Stimulated activated memory B cell treated with anti-CD40 and anti-IgM and Interleukin-4, amounts not matched to agents 10 μg/mL and 1 μg/mL and 100 μg/mL, for 72 hours (primary cell): ENCODE measurements at places on chromosomes 6 and 20.

- ATAC-seq, result peak; percentile 18
Measured at GRCh38 chr6:153150752-153151440, 19.8 kb upstream of the RGS17 start.

DNA sequence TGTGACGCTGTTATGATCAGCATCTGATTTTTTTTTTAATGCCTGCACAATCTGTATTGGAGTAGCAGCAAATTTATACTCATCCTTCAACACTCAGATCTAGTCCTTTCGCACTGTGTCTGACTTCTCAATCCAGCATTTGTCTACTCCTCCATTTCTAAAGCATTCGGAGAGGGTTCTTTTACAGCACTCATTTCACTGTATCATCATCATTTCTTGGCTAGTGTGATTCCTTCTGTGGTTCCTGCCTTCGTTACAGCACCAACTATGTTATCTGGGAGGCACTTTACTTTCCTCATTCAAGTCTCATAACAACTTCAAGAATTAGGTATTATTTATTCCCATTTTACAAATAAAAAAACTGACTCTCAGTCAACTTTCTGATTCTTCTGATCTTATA, 18.0 kb downstream of the NUDT3 start:
- no peak for ATAC-seq

DNA sequence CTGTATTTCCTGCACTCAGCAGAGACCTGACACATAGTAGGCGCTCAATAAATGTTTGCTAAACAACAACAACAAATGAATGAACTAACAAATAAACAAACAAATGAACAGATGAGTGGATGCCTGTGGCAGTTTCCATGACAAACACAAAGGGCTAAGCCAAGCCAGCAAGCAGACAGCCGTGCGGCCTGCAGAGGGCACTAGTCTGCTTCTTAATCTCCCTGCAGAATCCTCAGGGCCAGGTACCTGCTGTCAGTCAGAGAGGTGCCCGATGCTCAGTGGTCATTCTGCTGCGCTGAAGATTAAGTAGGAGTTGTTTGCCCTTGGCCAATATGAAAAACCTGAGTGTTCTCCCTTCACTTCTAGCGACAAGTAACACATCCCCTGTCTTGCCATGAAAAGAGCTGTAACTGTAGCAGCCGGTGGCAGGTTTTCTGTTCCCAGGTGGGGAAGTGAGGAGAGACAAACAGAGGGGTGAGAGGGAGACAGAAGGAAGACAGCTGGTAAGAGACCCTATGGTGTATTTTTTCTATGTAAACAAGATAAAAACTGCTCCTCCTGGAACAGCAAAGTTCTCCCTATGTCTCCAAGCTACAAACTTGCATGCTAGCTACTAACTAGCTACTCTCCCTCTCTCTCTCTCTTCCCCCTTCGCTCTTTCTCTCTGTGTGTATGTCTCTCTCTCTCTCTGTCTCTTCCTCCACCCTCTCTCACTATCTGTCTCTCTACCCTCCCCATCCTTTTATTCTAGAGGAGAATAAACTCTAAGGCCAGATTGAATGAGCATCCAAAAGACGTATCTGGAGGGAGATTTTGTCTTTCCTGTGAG, at the start of gene MC3R:
MC3R (plus strand) TSS at position 779 of the 829 bp plus-strand sequence. CDS start 112 bp downstream, outside the sequence.
- ATAC-seq, result peak; percentile 55

DNA sequence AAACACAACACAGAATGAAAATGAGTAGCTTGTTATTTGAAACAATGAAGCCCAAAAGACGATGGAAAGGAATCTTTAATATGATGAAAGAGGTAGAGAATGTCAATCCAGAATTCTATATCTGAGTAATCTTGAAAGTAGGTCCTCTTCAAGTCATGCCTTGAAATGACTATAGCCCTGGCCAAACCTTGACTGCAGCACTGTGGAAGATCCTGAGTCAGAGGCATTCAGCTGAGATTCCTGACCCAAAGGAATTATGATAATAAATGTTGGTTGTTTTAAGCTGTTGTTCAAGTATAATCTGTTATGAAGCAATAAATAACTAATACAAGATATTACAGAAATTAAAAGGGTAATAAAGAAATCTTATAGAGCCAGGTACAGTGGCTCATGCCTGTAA, 64.8 kb downstream of the IBTK start:
- ATAC-seq, result no peak

- ATAC-seq, result no peak
Measured at GRCh38 chr6:34242252-34243130, 5.8 kb downstream of the HMGA1 start.

DNA sequence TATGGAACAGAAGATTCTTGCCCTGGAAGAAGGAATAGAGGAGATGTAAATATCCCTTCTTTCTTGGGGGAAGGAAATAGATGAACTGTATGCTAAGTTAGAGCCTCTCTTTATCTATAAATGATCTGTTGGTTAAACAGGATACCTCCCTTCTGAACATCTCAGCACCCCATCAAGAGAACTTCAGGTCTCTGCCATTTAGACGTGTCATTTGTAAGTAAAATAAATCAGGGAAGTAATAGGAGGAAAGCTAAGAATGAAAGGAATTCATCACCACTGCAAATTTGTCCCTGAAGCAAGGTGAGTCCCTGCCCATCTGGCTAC, 42.5 kb upstream of the TNFAIP3 start:
- no peak for ATAC-seq

DNA sequence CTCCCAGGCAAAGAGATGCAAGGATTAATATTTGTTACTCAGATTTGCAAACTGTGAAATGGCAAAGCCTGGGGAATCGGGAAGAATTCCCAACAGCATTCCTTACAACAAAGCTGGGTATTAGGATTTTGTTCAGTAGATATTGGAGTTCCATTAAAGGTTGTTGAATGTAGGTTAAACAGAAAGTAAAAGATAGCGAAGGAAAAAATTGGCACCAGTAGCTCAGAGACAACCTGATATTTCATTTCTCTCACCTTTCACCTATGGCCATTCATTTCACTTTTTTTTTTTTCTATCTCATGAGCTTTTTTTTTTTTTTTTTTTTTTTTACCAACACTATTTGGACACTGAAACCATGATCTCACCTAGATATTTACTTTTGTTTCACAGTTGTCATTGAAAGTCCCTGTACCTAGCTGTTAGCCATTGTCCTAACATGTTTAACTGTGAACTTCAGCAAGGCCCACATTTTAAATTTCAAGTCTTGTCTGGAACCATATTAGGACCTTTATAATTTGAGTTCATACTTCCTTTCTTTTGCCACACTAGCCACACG, 552.5 kb downstream of the HAO1 start:
- no peak for ATAC-seq

DNA sequence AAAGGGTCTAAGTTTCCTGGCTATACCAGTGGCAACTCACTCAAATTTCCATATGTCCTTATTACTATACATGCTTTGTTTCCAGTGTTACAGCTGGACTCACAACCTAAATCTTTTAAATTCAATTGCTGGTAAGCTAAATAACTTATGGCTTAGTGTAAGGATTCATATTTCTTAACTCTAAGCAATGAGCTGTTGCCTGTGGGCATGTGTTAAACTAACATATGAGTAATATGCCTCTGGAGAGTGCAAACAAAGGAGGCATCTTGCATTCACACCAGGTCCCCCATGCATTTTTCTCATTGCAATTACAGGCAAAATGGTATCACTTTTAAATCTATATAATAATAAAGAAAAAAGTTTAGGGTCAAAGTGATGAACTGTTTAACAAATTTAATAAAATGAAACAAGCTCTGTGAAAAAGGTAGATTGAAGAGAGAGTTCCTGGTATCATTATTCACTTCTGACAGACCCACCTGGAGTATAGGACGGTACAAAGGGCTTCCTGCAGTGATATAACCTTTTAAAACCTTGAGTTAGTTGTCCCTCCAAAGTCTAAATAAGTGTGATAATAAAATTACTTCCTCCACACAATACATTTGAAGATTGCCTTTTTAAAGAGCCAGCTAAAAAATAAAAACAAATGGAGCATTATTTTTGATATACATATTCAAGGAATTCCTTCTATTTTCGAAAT, 57.6 kb upstream of the HMGCLL1 start:
- ATAC-seq, result no peak

GRCh38 chr6:106939848-106940247, 34.7 kb downstream of the CD24 start:
- ATAC-seq, result peak; percentile 96

- ATAC-seq, result no peak
Measured at GRCh38 chr6:8082954-8083858, 19.0 kb upstream of the BLOC1S5 start.

DNA sequence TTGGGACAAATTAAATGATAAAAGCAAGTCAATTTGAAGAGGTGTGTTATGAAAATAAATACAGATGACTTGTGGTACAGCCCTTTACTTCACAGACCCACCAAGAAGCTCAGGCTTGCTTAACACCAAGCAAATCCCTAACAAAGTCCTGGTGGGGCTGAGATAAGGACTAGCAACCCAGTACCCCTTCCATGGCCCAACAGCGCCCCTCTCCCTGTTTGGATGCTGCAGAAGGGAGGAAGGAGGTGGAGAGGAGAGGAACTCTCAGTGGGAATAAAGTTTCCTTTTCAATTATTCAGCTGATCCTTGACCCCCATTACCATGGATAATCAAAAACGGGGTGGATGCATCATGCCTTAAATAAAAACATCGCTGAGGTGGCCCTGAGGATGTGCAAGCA, 4.5 kb upstream of the ZNF831 start:
- no peak for ATAC-seq

DNA sequence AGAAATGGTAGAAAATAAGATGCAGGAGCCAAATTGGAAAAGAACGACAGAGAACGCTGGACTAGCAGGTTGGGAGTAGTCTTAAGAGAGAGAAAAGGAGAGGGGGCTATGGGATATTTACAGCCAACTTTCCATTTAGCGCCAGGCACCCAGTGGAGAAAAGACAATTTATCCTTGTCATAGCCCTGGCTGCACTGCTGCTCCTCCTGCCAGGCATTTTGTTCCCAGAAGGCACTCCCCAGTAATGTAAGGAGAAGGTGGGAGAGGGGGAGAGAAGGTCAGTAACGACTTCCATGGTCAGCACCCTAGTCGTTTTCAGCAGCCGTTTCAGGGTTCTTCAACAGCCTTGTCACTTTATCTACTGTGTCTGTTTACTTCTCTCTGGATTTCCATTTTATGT, 159.0 kb downstream of the TRMT11 start:
- ATAC-seq, result no peak

GRCh38 chr6:15365273-15365687, 119.4 kb downstream of the JARID2 start:
- ATAC-seq, result no peak

- ATAC-seq, result no peak
Measured at GRCh38 chr20:59334651-59335300, 34.4 kb downstream of the EDN3 start.

DNA sequence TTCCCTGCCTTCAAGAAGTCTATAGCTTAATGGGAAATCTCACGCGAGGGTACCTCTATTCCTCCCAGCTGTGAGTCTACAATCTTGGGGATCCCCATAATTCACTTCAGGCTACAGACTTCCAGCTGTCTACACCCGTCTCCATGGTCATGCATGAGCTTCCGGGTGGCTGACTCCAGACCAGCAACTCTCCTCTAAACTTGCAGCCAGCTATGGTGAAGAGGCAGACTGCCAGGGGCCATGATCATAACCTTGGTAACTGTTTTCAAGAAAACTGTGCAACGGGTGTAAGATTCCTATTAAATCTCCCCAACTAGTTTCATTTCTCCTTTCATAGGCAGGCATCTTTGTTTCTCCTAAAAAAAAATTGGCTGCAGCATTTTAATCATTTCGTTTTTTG, 534.4 kb upstream of the CHD6 start:
- no peak for ATAC-seq

DNA sequence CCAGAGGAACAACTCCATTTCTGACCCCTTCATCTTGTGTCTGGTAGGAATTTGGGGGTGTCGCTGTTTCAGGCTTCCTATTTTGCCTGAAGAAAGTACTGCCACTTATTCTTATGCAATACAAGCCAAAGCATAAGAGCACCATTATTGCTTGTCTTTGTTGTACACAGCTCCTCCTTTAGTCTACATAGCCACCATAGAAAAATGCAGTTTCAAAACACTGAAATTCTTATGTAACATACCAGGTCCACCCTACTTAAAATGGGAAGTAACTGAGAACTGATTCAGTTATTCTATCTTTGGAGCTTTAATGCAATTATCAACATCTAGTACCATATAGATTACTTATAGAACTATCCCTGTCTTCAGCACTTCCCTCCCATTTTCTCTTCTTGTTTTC, 255.5 kb downstream of the ARHGAP18 start:
- no peak for ATAC-seq

- ATAC-seq, result no peak
Measured at GRCh38 chr6:27775796-27776184, 136.4 kb downstream of the OR2B2 start.

GRCh38 chr6:87396595-87397392, 11.0 kb upstream of the CFAP206 start:
- ATAC-seq, result peak; percentile 96

DNA sequence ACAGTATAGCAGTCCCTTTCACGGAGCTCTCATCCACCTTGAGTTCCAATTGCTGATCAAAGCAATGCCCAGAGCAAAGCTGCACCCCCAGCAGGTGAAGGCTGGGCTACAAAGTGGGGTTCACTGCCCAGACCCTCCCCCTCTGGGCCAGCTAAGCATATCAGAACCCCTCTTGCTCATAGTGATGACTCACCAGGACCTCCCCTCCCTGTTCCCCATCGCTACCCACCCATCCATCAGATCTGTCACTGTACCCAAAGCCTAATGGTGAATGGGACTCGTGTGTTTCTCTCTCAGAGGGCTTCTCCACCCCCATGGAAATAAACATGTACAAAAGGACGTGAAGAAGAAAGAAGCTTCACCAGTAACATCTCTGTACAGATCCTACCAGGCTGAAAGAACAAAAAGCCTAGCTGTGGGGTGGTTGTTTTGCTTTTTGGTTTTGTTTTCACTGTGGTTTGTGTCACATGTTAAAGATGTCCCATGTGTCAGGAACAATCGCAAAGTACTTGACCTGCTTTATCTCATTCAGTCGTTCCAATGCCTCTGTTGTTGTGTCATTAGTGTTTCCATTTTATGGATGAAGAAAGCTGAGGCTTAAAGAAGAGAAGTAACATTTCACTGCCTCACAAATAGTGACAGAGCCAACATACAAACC, 518.5 kb downstream of the CD83 start:
- ATAC-seq, result peak; percentile 61

- ATAC-seq, result no peak
Measured at GRCh38 chr20:51172558-51173428, 149.9 kb upstream of the KCNG1 start.

- no peak for ATAC-seq
Measured at GRCh38 chr6:75169689-75170586, 35.9 kb downstream of the COL12A1 start.

DNA sequence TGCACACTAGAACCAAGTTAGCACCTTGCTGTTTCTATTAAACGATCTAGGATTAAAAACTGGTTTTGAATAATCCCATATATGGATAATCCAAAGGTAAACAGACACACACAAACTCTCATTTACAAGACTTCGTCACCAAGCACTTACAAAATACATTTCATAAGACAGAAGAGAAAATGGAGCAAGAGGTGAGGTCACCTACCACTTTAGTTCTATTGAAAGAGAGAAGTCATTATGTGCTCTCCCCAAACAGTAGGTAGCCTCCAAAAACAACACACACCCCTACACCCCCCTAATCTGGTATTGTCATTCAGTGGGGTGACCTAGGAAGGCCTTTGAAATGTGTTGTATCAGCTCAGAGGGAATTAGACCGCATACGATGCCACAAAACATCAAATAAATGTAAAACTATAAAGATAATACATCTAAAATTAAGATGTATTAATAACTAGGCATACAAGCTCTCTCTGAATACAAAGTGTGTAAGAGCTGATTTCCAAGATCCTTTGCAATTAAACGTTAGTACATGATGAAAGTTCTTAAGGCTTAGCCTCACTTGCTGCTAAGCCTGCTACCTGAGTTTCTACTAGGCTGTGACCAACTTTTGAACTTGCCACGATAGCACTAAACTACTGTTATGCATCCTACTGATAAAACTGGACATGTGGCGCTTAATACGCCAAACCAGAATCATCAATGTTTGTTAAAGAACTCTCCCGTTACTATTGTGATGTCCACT, 1.6 kb downstream of the SRPK1 start:
- ATAC-seq, result no peak
